ENCODE measurements at places on chromosomes 4 and X. TPM values are rescaled to one million over a fixed set of nuclear protein-coding genes. Genes with fewer than 3 reads are reported as not detected.

The MED14 gene
- total RNA-seq, result 18.9 TPM

The CSAG2 gene
- not detected for total RNA-seq

The GRID2 gene
- total RNA-seq, result not detected

The USP51 gene
- 1.0 TPM for total RNA-seq

The ZNF280C gene
- total RNA-seq, result 6.2 TPM

The GAGE12F gene
- total RNA-seq, result not detected

The SSX1 gene
- not detected for total RNA-seq

Measured in LHCN-M2 (cell line).